Hippocampal formation (tissue), 2 donors: ENCODE measurements at places on chromosomes 13 and 19.

DNA sequence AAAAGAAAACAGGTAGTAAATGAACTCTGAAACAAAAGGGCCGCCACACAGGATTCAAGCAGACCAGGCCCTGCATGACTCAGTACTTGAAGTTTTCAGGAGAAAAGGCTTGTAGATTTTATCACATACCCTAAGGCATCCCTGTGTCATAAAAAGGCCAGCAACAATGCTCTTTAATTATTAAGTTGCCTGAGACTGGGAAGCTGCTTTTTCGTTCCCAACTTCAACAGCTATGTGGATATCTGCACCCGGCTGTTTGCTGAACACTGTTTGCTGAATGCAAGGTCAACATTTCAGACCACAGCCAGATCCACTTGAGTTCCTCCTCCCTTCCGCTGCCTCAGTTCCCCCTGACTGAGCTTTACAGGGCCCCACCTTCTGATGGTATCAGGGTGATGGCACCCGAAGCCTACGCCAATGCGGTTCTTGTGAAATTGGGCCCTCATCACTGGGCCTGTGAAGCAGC lies 6.1 kb upstream of the ECH1 start:
- DNase-seq = no peak

DNA sequence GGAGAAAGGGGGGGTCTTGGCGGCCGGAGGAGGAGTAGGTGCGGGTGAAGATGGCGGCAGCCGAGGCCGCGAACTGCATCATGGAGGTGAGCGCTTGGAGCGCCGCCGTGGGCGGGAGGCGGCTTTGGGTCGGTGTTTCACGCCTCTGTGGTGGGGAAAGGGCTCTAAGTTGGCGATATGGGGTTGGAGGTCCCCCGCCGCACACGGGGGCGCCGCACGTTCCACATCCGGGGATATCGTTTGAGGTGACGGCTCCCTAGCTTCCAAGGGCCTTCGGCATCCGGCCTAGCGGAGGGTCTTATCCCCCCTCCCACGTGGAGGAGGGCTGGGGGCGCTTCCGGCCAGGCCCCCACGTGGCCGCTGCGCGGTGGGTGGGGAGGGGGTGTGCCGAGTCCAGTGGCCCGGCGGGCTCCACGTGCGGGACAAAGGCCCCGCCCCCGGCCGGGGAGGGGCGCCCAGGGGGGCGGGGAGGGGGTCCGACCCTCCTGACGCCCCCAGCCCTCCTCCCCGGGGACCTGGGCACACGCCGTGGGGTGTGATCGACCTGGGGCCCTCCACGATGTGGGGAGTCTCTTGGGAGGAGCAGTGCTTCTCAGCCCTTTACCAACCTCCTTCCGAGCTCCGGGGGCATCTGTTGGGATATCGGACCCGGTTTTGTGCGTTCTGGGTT lies at the start of gene PRMT1:
PRMT1 (plus strand) TSS at position 41 of the 670 bp plus-strand sequence; CDS start at position 51, 10 bp downstream.
- DNase-seq = no peak

GRCh38 chr13:44506719-44507118 lies 69.4 kb downstream of the TSC22D1 start:
- no peak for DNase-seq

DNA sequence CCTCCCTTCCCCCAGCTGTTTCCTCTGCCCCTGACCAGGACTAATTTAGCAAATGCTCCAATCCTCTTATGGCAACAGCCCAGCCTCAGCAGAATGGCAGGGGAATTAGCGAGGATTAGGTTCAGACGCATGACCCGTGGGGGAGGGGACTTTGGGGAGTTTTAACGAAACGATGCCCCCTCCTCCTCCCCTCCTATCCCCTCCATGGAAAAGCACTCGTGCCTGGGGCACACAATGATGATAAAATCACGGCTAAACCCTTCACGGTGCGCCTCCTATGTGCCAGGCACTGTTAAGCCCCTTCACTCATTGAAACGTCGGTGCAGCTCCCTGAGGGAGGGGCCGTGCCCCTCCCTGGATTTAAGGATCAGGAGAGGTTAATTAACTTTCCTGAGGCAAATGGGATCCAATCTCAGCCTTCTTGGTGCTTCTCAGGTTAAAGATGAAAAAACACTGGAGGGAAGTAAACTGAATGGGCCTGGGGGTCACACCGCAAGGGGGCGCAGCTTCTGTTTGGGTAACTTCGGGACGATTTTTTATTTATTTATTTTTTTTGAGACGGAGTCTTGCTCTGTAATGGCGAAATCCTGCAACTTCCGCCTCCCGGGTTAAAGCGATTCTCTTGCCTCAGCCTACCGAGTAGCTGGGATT lies 10.1 kb upstream of the TPRX2 start:
- no peak for DNase-seq

GRCh38 chr13:45472171-45472705 lies 7.5 kb downstream of the COG3 start:
- no peak for DNase-seq

DNA sequence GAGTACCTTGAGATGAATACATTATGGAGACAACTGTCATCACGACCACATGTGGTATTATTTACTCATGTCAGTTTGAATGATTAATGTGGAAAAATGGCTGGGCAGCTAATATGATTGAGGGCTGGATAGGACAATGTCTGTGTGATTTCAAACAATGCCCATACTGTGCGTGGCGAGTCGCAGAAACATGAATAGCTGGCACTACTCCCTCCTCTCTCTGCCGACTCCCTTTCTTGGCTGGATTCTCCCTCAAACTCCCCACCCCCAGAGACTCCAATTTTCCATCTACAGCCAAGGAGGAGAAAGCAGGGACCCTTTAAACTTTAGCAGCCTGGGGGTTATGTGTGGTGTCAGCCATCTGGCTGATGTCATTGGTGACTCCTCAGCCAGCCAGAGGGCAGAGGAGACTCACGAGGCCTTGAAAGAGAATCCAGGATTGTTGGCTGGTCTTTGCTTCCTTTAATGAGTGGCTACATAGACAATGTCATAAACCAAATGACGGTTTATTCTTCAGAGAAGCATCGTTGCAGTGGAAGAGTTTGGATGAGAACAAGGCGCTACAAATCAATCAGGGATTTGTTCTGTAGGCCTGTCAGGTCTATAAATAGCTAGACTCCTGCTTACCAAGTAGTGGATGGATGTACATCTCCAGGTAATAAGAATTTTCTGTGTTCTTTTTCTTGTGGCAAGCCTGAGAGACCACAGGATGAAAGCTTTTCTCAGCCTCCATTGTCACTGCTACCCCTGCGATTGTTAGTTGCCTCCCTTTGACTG lies 165.6 kb downstream of the DLEU7 start:
- peak; percentile 85 for DNase-seq

- no peak for DNase-seq
Observed at GRCh38 chr13:30652746-30653386, 35.1 kb downstream of the USPL1 start.

DNA sequence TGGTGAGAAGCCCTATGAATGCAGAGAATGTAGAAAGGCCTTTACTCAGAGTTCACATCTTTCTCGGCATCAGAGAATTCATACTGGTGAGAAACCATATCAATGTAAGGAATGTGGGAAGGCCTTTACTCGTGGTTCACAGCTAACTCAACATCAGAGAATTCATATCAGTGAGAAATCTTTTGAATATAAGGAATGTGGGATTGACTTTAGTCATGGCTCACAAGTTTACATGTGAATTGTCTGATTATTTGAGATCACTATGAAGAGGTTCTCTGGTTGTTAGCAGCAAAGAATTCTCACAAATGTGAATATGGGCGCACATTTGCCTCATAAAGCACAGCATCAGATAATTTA lies 43.7 kb downstream of the ZNF585A start:
- DNase-seq = no peak

DNA sequence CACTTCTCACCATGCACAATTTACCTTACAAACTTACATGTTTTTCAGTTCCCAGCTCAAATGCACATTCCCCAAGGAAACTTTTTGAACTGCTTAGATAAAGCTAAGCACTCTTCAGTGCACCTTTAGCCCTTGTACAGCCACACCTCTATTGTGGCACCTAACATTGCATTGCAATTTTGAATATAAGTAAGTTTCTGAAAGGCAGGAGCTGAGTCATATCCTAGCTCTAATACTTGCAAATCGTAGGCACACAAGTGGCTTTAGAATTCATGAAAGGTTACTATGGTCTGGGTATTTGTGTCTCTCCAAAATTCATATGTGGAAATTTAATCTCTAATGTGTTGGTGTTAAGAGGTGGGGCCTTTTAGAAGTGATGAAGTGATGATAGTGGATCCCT lies 4.9 kb upstream of the ESD start:
- no peak for DNase-seq

- no peak for DNase-seq
Observed at GRCh38 chr19:4083677-4084546, 17.2 kb upstream of the ZBTB7A start.

DNA sequence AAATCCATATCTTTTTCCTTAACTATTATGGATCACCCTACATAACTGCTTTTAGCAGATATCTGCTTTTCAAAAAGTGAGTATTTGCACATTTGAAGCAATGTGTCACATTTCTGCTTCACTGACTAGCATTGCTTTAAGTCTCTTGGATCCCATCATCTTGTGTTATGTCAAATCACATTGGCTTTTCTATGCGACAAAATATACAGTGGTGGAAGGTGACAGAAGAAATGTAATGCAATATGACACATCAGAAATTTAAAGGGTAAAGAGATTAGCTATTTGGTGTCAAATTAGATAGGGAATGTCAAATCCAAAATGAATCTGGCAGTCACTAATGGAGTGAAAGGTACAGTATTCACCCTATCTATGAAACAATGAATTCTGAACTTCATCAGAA lies 1282.1 kb upstream of the PCDH20 start:
- DNase-seq = no peak

DNA sequence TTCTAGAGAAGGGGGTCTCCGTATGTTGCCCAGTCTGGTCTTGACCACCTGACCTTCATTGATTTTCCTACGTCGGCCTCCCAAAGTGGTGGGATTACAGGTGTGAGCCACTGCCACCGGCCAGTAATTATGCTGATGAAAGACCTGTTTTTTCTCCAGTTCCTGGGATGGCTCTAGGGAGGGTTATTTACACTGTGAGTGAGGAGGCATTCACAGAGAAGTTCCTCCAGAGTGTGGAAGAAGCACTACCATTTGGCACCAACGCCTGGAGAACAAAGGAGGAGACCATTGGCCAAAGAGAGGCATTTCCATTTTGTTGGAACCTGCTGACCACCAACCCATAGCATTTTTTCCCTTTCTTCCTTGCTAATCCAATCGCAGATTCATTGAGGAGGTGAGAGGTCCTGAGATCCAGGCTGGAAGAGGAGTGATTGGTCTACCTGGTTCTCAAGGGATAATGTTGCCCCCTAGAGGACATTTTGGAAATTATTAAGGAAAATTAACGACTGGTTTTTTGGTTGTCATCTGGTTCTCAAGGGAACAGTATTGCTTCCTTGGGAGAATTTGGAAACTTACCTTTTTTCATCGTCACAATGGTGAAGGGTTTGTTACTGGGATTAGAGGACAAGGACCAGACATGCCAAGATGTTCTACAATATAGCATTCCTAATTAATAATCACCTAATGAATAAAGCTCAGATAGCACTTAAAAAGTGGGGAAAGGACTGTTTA lies 5.5 kb upstream of the SAE1 start:
- DNase-seq = no peak

GRCh38 chr19:21314676-21315075 lies 14.5 kb downstream of the ZNF708 start:
- DNase-seq = no peak

DNA sequence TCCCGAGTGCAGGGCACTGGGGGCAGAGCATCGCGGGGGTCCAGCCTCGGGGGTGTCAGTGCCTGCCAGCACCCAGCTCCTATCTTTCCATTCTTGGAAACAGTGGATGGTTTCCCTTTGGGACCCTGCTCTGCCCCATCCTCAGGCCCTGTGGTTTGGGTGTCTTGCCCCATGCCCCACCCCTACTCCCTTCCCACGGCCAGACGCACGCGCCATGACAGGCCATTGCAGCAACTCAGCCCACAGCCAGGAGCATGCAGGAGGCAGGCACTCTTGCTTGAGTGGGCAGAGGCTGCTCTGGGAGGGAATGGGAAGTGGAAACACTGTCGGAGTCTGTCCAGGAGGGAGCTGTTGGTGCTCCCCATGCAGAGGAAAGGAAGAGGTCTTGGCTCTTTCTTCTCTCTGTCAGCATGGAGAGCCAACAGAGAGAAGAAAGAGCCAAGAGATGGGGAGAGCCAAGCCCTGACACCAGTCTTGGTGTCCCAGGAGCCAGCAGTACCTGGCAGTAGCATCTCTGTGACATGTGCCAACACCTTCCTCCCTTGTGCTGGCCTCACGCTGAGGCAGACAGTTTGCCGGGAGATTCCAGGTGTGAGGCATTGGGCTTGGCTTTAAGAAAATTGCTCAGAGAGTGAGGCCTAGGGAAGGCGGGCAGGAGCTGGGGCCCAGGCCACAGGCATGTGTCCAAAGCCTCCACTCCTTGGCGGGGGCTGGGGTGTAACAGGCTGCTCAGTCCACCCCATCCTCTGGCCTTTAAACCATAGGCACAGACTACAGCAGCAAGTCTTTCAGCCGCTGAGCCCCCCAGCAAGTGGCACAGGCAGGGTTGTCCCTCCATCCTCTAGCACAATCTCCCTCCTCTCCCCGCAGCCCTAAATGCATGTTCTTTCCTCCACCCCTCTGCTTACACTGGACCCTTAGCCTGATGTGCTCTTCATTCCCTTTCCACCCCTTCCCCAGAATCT lies 86.7 kb upstream of the UQCRFS1 start:
- no peak for DNase-seq

DNA sequence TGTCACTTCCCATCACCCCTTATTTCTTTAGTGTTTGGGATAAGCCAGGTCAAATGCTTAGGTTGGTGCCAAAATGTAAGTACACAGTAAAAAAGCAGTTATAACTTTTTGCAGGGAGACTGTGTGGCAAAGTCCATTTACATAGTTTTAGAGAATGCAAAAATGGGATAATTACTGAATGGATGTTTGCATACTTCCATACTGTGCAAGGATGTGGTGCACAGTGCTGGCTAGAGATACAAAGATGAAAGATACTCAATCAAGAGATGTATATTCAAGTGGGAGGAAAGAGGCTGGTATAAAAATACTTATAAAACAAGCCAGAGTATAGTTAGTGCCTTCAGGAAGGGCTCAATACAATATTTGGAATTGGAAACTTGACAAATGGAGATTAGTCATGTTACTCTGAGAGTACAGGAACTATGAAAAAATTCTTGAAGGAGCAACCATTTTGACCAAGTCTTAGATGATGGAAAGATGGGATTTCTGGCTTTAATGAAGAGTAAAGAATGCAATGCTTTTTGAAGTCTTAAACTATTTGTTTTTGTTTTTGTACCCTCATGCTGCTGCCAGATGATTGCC lies 8.0 kb downstream of the PDS5B start:
- no peak for DNase-seq

DNA sequence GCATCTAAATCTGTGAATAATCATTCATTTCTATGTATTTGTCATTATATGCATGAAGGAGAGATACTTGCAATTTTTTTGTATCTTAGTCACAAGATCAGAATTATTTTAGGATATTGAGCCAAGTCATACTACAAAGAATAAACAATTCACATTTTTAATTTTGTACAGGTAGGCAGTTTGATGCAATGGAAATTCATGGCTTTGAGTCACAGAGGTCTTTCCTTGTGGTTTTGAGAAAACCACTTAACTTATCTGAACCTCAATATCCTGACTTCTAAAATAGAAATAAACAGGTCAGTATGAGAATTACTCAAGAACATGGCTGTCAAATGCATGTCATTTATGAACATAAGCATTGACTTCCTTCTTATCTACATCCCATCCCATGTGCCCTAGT lies 221.4 kb upstream of the SLC10A2 start:
- no peak for DNase-seq
